Right forelimb (tissue), 1 donor: ENCODE measurements at places on chromosomes 5 and 9.

- no peak for DNase-seq
Observed at GRCh38 chr9:3968891-3969290, 331.0 kb downstream of the GLIS3 start.

- no peak for DNase-seq
Observed at GRCh38 chr9:17436854-17437253, 142.0 kb upstream of the SH3GL2 start.

GRCh38 chr5:50744776-50745175, 78.3 kb downstream of the PARP8 start:
- DNase-seq = no peak

DNA sequence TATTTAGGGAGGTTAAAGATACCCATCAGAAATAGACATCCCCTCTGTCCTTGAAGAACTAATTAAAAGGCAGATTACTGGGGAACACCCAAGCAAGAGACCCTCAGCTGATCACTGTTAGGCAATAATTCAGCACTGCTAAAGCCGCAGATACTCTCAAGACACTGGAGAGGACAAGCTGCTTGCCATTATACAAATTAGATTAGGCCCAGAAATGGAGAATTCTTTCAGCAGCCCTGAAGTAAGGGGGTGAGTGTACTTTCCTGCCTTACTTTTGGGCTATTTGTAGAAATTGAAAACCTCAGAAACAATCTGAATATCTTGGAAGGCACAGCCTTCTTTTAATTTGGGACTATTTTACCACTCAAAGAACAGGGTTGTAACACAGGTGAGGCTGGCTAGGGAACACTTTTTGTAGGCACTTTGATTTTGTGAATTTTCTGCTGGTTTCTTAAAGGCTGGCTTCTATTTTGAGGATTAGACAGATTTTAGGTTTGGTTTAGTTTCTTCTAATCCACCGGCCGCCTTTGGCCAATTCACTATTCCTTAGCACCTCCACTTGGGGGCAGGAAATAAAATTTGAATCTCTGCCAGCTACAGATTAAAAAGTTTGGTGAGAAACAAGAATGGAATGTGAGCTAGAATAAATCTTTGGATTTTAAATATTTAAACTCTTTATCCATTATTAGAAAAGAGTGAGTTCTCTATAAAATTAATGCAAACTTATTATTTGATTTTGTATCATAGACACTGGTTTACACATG, 106.0 kb downstream of the SMARCA2 start:
- DNase-seq = no peak

GRCh38 chr9:126067031-126067734, 259.4 kb upstream of the MVB12B start:
- no peak for DNase-seq

DNA sequence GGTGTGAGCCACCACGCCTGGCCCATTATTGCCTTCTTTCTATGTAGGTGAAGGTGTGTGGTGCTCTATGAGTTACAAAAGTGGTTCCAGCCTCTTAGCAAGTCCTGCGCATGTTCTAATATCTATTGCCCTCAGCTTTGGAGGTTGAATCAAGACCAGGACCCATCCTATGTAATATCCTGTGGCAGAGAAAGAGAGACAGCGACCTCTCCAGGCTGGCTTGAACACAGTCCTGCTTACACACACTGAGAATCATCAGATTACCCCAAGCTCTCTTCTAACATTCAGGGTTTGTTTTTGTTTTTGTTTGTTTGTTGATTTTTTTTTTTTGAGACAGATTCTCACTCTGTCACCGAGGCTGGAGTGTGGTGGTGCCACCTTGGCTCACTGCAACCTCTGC, 94.7 kb upstream of the OSMR start:
- DNase-seq = no peak

DNA sequence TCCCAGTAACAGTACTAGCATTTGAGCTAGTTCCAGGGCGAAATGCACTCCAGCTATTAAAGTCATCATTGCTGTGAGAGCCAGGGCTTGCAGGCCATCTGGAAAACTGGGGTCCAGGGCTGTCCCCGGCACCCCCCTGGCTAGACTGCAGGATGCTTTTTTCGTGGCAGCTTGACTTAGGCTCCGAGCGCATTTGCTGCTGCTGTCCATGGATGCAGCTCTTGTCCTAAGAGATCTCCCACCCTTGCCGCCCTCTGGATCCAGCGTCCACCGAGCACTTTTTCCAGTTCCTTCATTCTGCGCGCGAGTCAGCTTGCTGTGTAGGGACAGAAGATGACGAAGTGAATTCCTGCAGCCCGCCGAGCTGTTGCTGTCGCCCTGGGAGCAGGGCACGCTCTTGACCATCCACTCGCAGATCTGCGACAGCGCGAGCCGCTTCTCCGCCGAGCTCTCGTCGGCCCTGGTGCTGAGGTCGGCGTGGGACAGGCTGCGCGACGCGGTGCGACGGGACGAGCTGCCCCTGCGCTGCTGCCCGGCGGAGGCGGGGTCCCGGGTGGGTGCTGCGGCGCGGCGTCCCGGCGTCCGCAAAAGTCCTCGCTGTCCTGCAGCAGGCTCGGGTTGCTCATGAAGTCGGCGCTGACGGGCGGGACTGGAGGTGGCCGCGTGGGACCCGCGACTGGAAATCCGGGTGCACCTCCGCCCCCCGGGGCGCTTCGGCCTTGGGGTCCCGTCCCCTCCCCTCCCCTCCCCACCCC, 30.7 kb downstream of the OR2V1 start:
- no peak for DNase-seq

DNA sequence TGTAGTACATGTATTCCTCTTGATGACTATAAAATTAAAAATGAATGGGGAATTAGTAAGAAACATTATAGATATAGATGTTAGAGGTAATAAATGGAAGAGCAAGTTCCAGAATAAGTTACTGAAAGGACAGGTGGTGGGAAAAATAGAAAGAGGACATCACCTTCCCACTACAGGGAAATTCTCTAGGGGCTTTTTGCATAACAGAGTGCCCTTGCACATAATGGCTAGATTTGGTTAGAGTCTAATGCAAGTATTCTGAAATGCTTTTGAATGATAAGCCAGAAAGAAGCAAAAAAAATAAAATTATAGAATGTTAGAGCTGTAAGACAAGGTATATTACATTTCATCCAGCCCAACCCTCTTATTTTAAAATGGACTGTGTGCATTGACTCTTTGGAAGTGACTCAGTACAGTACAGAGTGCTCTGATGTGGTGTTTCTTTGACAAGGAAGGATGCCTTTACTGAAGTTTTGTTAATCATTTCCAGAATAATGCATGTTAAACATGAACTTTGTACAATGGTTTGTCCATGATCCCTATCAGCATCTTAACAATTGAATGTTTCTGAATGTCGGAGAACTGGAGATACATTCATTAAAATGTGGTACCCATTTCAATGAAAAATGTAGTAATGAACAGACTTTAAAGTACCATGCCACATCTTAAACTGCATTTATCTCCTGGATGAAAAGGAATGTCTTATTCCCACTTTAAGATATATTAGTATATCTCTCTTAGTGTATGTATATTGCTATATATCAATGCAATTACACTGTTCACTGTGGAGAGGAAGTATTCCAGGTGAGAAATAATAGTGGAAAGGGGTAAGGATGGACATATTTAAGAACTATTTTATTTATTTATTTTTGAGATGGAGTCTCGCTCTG, 391.1 kb downstream of the ADGRV1 start:
- no peak for DNase-seq

DNA sequence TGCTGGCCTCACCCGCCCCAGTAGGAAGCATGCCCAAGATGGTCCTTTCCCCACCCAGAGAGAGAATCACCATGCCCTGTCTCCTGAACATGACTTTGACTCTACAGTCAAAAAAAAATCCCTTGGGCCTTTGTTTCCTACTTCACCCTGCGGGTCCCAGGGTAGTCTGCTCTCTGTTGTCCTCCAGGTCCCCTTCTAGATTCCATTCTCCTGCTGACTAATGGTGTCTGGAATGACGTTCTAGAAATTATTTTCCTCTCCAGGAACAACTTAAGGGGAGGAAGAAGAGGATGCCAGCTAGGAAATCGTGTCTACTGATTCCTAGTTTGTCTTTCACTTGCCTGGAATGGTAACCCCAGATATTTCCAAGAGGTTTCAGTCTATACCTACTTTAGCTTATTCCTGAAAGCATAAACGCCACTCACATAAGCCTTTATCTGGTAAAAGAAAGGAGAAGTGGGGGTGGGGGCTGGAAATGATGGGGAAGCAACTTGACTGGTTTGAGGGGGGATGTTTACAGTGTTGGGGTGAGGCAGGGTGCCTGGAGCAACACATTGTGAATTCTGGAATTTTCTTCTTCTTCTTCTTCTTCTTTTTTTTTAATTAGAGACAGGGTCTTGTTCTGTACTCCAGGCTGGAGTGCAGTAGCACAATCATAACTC, 93.9 kb downstream of the SNX18 start:
- DNase-seq = no peak

DNA sequence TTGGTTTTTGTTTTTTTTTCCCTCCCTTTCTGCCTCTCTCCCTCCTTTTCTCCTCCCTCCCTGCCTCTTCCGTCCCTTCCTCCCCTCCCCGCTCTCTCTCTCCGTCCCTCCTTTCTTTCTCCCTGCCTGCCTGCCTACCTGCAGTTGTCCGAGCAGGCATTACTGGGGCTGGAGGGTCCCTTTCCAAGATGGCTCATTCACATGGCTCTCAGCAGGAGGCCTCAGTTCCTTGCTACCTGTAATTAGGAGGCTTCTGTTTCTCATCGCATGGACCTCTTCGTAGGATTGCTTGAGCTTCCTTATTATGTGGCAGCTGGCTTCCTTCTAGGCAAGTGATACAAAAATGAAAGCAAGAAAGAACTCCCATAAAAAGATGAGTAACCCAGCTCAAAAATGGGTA, 8.0 kb downstream of the RGS3 start:
- no peak for DNase-seq

DNA sequence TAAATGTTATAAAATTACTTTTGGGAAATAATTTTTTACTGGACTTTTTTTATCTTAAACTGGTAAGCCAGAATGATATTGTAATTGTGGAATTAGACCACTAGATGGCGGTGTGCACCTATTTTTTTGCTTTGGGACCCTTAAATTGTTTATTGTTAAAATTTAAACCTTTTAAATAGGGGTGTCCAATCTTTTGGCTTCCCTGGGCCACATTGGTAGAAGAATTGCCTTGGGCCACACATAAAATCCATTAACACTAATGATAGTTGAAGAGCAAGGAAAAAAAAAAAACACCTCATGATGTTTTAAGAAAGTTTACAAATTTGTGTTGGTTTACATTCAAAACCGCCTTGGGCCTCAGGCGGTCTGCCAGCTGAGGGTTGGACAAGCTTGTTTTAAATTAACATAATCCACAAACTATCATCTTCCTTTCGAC, 28.4 kb upstream of the GADD45G start:
- no peak for DNase-seq

DNA sequence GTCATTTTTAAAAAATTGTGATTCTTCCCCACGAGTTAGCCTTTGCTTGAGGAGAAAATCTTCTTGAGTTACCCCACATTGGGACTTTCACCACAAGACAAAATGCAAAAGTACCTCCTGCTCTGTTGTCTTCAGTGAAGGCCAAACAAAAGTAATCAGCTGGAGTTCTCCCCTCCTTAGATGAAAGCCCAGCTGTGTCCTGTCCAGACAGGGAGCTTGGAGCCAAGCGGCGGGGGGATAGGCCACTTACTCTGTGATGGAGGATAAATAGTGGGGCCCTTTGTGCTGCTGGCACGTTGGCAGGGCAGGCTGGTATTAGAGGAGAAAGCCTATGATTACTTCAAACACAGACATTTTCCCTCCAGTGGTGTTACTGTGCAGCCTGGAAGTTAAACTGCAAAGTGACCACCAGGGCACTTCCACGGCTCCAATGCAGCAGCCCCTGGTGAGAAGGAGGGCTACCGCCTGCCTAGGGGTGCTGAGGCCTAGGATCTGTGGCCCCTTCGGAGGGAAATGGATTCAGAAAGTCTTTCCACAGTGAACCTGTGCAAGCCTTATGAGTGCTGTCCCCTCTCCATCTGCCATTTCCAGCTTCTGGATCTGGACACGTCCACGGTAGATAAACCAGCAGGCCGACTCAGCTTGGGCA, 155.0 kb downstream of the TMEM167A start:
- DNase-seq = no peak

DNA sequence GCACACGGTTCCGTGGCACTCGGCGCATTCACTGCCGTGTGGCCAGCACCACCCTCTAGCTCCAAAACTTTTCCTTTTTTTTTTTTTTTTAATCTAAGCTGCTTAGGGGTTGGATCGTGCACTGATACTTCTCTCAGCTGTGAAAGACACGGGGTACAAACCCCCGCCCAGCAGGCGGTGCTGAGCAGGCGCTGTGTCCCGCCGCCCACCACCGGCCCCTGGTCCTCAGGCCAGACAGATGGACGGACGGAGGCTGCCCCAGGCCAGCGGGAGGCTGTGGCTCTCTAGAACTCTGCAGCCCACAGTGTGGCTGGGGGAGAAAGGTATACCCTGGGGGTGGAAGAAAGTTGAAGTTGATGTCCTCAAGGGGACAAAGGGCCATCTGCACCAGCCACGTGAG, 6.2 kb downstream of the AGPAT2 start:
- DNase-seq = no peak

GRCh38 chr9:15642369-15642962, 89.6 kb downstream of the CCDC171 start:
- DNase-seq = no peak

DNA sequence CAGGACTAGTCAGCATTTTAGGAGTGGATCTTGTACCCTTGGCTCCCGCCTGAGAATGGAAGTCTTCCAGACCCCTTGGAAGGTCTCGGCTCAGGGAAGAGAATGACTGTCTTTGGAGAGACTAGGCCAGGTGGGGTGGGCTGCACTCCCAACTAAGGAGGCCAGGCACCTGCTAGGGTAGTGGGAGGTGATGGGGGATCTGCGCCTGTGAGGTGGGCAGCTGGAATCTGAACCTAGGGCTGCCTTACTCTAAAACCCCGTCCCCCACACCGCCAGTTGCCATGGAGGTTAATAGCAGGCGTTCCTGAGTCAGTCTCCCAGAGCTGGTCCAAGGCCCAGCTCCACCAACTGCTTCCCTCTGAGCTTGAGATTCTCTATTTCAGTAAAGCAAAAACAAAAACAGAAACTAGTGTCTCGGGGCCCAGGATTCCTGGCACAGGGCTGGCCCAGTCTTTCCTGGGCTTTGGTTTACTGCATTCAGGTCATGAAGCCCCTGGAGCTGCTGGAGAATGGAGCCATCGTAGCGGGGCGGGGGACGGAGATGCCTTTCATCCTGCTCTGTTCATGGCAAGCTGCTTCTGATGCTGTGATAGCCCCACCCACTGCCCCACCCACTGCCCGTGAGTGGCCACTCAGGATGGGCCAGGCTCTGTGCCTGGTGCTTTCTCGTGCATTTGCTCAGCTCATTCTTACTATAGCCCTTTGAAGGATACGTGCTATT, 57.5 kb downstream of the DAB2IP start:
- no peak for DNase-seq

- DNase-seq = no peak
Observed at GRCh38 chr9:121284733-121285451, 16.9 kb downstream of the GSN start.

GRCh38 chr5:130978475-130978874, 186.6 kb downstream of the HINT1 start:
- no peak for DNase-seq

- no peak for DNase-seq
Observed at GRCh38 chr9:81636255-81636599, 53.1 kb downstream of the TLE1 start.
